Activated CD8-positive, alpha-beta T cell treated with anti-CD3 and anti-CD28 coated beads, Interleukin-2, amount 10 ng/mL, durations not matched to agents 7 days and 5 days (primary cell): ENCODE measurements at places on chromosomes 2 and 18. TPM values are rescaled to one million over a fixed set of nuclear protein-coding genes. Genes with fewer than 3 reads are reported as not detected.

Gene TSPYL6
- not detected for total RNA-seq

Gene LCT
- 0.18 TPM for total RNA-seq

Gene TDRD15
- total RNA-seq: not detected

DNA sequence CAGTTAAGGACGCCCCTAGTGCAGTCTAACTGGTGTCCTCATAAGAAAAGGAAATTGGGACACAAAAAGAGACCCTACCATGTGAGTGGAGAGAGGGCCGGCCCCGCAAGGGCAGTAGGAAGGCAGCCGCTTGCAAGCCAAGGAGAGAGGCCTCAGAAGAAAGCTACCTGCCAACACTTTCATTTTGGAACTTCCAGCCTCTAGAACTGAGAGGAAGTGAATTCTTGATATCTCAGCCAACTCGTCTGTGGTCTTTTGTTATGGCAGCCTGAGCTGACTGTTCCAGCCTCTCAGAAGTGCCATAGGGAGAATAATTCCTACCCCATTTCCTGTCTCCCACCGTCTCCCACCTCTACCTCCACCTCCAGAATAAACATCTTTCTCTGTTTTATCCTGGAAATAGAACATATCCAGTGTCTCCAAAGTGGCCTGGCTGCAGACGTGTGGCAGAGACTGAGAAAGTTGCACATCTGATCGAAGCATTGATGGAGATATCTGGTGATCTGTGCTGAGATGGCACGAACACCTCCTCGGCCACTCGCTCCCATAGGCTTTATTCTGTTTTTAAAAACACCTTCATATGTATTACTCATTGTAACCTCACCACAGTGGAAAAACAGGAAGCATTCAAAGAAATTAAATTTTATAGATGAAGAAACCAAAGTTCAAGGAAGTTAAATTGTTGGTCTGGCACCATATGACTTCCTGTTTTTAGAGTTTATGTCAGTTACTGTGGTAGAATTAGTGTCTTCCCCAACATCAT is 39.5 kb upstream of the MARCO start:
- peak overlapping the region; percentile 60 for H3K27ac ChIP-seq
- H3K4me1 ChIP-seq: peaks cover 17% of the 10 kb centered on the region
- DNase-seq: no peak

GRCh38 chr18:49628881-49629795 is 67.3 kb downstream of the LIPG start:
- no peaks in the 10 kb centered on the region for H3K36me3 ChIP-seq
- no peak for DNase-seq
- H3K4me3 ChIP-seq: no peak overlapping the region
- no peaks in the 10 kb centered on the region for H3K4me1 ChIP-seq
